ENCODE measurements at places on chromosomes 3 and 15.

GRCh38 chr3:33128706-33129105 is 14.9 kb downstream of the CRTAP start:
- DNase-seq, result no peak

GRCh38 chr3:140950144-140950543 is 8.5 kb downstream of the SLC25A36 start:
- DNase-seq, result no peak

DNA sequence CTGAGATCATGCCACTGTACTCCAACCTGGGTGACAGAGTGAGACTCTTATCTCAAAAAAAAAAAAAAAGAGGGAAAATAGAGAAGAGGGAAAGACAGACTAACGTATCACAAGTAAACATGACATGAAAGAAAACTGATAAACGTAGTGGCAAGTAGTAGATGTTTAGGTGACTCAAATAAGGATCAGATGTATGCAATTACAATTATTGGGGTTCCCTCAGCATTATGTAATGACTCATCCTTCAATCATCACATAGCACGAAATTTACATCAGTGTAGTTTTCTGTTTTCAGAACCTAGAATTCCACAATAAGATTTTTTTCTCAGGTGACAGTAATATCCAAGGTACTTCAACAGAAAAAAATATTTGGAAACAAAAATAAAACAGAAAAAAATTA is 46.6 kb downstream of the DPP8 start:
- no peak for DNase-seq

GRCh38 chr3:130759692-130760338 is 13.2 kb upstream of the PIK3R4 start:
- peak; percentile 94 for DNase-seq

DNA sequence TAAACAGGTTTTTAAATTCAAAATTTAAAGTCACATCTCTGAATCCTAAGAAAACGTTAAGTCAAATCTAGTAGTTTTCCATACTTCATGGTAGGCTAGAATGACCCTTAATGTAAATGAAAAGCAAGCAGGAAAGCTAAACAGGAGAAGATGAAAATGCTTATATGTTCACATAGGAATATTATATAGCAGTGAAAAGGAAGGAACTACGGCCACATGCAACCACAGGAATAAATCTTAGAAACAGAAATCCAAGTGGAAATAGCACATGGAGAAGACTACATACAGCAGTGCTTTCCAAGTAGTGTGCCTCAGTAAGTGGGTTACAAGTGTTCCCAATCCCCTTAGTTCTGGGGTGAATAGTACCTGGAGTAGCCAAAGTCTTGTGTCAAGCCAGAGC is 296.2 kb downstream of the FHIT start:
- no peak for DNase-seq

GRCh38 chr3:179163503-179163902 is 15.3 kb downstream of the PIK3CA start:
- no peak for DNase-seq

DNA sequence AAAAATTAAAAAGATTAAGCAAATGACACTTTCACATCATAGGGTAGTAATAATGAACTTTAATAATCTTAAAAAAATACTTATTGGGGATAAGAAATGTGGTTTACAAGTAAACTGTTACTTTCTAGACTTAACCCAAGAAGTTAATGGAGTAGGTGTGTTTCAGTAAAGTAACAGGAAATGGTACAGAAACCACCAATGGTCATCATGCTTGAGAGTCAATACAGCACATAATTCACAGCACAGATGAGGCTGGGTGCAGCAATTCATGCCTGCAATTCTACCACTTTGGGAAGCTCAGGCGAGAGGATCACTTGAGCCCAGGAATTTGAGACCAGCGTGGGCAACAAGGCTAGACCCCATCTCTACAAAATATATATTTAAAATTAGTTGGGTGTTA is 11.5 kb upstream of the USP50 start:
- no peak for DNase-seq

DNA sequence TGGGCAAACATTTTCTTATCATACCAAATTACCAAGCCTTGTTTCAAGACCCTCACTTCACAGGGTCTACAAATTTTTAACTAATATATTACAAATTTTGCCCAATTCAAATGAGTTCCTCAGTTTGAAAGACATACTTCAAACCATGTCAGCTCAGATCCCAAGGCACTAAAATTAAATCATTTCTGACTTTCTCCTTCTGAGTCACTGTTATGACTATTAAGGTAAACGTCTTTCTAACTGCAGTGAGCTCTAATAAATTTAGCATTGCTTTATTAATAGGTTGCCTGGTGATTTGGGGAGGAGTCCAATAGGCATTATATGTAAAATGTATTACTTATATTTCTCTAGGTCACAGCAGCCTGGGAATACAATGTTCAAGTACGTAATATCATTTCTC is 158.2 kb upstream of the ARHGEF26 start:
- DNase-seq, result no peak

Data from hematopoietic multipotent progenitor cell treated with erythropoietin and hydrocortisone succinate and interleukin-3 and kit ligand, for 6 days (in vitro differentiated cells).